ENCODE measurements at places on chromosomes 4 and X.
A peak's percentile ranks its signal among the peaks of the same experiment; 100 is the strongest.

DNA sequence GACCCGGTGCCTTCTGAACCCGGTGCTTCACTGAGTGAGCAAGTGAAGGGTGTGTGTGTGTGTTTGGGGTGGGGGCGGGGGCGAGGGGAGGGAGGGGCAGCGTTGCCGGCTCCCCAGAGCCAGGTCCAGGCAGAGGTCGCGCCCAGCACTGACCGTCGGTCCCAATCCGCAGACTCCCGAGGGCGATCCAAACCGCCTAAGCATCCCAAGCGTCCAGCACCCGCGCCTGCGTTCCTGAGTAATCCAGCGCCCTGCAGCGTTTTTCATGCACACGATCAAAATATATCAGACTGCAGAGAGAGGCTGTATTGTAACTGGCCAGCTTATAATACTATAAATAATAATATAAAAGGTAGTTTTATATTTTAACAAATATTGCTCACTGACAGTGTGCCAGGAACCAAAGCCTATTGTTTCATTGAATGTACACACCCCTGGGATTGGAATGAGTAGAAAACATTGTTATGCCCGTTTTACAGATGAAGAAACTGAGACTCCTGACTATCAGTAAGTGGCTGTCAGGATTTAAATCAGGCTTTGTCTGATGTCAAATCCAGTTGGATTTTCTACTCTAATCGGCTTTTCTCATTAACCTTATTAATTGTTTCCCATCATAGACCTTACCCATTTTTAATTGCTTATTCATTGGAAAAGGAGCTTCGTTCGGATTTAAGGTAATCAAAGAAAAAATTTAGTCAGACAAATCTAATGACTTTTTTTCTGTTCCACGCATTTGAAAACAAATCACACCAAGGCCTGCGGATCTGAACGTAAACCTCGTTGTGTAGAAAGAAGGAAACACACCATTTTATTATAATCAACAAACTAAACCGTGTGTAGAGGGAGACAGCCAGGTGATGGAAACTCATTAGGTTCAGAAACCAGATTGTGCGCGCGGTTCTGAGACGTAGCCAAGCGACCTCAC, 4.0 kb upstream of the NKX3-2 start:
- DNase-seq: no peak

GRCh38 chrX:56728752-56729151, 291 bp upstream of the NBDY start:
- DNase-seq: no peak

- DNase-seq: no peak
These were observed 16.8 kb downstream of the SMIM20 start for GRCh38 chr4:25930731-25931354.

DNA sequence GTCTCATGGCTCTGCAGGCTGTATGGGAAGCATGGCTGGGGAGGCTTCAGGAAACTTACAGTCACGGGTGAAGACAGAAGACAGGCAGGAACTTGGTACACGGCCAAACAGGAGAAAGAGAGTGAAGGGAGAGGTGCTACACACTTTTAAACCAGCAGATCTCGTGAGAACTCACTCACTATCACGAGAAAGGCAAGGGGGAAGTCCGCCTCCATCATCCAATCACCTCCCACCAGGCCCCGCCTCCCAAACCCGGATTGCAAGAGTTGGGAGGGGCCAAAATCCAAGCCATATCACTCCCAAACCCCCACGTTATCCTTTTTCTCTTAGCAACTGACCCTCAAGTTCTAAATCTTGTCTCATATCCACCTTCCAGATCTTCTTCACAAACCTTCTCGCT, 1710.5 kb upstream of the TENM3 start:
- DNase-seq: no peak

DNA sequence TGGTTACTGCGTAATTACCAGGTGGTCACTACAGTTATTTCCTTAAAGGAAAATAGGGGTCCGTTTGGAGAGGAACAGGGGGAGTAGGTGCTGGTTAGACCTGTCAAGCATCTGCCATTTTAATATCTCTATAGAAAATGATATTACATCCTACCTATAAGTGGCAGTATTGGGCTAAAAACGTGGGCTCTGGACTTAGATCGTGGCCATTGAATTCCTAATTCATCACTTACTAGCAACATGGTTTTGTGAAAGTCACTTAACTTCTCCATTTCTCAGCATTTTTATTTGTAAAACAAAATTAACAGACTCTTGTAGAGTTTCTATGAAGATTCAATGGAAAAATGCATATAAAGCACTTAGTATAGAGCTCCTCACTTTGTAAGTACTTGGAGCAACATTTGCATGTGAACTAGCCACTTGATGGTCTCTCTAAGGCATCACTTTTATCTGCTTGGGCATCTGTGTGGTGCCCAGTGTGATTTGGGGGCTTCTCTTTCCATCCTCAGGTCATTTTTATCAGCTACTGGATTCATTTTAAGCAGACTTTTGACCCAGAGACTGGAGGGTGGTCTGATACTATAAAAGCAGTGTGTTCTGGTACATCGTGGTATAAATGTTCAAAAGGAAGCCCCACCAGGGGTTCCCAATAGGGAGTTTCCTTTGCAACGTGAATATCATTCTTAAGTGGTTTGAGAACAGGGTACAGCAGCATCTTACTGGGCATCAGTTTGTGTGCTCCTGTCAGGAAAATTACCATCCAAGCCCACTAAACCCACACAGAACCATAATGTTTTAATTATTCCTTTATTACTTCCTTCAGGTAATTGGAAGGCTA, 42.7 kb upstream of the RASSF6 start:
- no peak for DNase-seq

DNA sequence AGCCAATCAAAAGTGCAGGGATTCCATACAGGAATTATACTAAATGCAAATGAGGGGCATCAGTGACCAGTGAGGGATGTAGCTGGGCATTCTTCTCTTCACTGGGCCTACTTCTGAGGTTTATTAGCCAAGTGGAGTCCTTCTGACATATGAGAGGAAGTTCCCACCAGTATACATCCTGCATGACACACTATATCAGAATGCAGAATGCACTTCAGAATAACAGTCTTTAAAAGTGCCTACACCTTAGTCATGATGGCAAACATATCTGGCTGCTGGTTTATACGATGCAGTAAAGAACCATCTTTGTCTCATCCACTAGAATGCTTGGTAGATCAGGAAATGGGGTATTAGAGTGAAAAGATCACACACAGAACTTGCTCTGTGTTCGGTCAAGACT, 180.3 kb upstream of the PPARGC1A start:
- DNase-seq: no peak

- no peak for DNase-seq
These were observed 13.0 kb downstream of the MAGEB1 start for GRCh38 chrX:30259927-30260326.

- DNase-seq: no peak
These were observed 347.7 kb downstream of the GABRG1 start for GRCh38 chr4:45776146-45776545.

DNA sequence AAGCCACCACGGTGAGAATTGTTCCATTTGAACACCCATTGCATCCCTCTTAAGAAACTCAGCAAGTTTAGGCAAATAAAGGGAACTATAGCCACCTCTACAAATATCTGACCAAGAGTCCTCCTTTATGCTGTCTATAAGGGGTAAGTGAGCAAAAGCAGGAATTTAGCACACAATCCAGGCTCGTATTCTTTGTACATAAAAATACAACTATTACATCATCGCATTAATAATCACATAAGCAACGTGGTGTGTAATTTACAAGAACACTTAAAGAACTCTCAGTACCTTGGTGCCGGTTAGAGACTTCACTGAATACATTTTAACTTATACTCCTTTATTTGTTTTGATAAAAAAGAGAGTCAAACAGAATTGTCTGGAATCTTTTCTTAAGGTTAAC, 38.8 kb downstream of the PALLD start:
- DNase-seq: no peak

GRCh38 chr4:142886566-142886965, 40.5 kb upstream of the INPP4B start:
- no peak for DNase-seq

DNA sequence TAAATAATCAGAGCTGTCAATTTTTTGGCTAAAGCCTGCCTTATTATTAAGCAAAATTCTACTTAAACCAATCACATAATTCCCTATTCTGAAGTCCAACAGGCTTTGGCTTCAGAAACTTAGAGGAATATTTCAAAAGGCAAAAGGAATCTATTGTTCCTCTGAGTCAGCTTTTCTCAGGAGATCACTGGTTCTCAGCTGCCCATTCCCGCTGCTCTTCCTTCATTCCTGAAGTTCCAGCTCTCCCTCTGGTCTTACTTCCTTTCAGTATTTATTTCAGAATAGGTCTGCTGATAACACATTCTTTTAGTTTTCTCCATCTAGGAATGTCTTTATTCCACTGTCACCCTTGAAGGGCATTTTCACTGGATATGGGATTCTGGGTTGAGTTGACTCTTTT, 133.7 kb downstream of the SOWAHB start:
- DNase-seq: no peak

GRCh38 chr4:111754003-111754402, 391.3 kb upstream of the FAM241A start:
- DNase-seq: no peak

GRCh38 chr4:162016219-162016618, 147.6 kb downstream of the FSTL5 start:
- DNase-seq: no peak

DNA sequence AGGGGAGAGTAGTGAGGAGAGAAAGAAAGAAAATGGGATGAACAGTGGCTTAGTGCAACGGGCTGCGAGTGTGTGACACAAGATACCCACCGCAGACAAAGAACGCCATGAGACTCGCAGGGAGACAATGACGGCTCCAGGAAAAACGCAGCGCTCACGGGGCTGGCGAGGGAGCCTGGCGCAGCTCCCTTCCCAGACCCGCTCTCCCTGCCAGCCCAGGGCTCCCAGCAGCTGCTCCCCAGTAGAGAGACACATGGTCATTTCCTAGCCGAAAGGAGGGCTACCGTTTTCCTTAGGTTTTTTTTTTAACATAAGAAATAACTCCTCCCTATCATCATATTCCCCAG, 149.5 kb downstream of the MAML3 start:
- DNase-seq: peak; percentile 71

- DNase-seq: no peak
These were observed 25.6 kb upstream of the TEX13C start for GRCh38 chrX:125293850-125294780.

- no peak for DNase-seq
These were observed 525.1 kb upstream of the ATOH1 start for GRCh38 chr4:93303440-93303839.

- no peak for DNase-seq
These were observed 736.9 kb upstream of the MAGEB2 start for GRCh38 chrX:29478336-29479069.

GRCh38 chr4:117700111-117700892, 334.0 kb upstream of the NDST3 start:
- DNase-seq: no peak

DNA sequence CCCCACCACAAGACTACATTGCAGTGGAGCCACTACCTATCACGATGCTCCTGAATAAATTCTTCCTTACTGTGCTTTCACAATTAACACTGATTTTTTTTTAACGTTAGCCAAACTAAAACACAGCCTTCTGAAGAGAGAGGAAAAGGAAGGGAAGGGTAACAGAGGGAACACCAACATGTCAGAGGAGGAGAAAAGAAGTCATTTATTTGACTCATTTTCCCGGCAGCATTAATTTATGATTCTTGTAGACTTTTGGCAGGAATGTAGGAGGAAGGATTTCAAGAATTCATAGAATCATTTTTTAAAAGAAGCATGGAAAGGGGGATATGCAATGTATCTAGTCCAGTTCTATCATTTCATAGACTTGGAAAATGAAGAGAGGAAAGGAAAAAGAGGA, 74.3 kb upstream of the IQCM start:
- no peak for DNase-seq

- no peak for DNase-seq
These were observed 387.8 kb downstream of the DCAF12L2 start for GRCh38 chrX:125778261-125778660.

Measured in upper lobe of right lung (tissue), 1 donor.